Fibroblast of the aortic adventitia (primary cell): ENCODE measurements at places on chromosomes 16 and 17. TPM values are rescaled to one million over a fixed set of nuclear protein-coding genes. Genes with fewer than 3 reads are reported as not detected.

DNA sequence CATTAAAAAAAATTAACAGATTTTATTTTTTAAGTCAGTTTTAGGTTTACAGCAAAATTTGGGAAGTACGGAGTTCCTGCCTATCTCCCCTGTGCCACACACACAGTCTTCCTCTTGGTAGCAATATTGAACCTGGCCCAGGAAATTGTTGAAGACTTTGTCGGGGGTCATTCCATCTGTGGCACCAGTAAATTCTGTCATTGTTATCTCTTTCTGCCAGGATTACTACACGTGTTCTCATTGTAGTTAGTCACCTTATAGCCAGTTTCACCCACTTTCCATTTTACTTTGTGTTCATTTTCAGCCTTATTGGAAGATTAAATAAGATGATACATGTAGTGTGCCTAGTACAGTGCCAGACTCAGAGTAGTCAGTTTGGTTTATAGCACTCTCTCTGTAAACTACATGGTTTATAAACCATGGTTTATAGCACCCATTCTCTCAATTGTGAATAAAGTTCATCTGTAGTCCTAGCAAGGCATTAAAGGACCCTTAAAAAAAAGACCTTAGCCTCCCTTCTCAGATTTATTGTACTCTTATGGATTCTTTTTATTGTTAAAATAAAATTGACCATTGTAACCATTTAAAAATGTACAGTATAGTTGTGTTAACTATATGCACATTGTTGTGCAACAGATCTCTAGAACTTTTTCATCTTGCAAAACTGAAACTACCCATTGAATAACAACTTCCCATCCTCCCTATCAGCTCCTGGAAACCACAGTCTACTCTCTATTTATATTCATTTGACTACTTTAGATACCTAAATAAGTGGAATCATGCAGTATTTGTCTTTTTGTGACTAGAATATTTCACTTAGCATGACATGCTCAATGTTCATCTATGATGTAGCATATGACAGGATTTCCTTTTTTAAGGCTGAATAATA is 36.1 kb downstream of the NLK start:
- peak; percentile 3 for DNase-seq

Gene SNX20
- not detected in 2 replicates for total RNA-seq

DNA sequence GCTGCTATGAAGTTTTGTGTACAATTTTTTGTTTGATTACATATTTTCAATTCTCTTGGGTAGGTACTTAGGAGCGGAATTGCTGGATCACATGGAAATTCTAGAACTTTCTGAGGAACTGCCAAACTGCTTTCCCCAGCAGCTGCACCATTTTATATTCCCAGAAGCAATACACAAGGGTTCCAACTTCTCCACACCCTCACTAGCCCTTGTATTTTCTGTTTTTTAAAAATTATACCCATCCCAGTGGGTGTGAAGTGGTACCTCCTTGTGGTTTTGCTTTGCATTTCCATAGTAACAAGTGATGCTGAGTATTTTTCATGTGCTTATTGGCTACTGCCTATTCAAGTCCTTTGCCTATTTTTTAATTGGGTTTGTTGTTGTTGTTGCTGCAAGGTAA is 20.9 kb downstream of the NACA2 start:
- DNase-seq, result no peak

- peak; percentile 84 for DNase-seq
Observed at GRCh38 chr16:46649588-46650253, 28.5 kb upstream of the SHCBP1 start.
